ENCODE measurements at places on chromosomes 13 and 19. TPM values are rescaled to one million over a fixed set of nuclear protein-coding genes. Genes with fewer than 3 reads are reported as not detected.

OLFM4 gene
- not detected for total RNA-seq

- DNase-seq = no peak
- no peak overlapping the region for H3K27ac ChIP-seq
- H3K4me3 ChIP-seq = no peak overlapping the region
Observed at GRCh38 chr13:40600149-40600751, 66.2 kb downstream of the FOXO1 start.

GRCh38 chr19:3298853-3299449 is 67.4 kb upstream of the NFIC start:
- H3K4me1 ChIP-seq = no peaks in the 10 kb centered on the region
- no peaks in the 10 kb centered on the region for H3K36me3 ChIP-seq
- no peak overlapping the region for H3K27ac ChIP-seq
- no peaks in the 10 kb centered on the region for H3K27me3 ChIP-seq

- H3K27me3 ChIP-seq = no peaks in the 10 kb centered on the region
- no peak overlapping the region for H3K4me3 ChIP-seq
- no peak for DNase-seq
- H3K36me3 ChIP-seq = no peaks in the 10 kb centered on the region
Observed at GRCh38 chr13:114067886-114068651, 64.4 kb downstream of the RASA3 start.

- no peak overlapping the region for H3K4me3 ChIP-seq
- no peak for DNase-seq
- H3K27me3 ChIP-seq = no peaks in the 10 kb centered on the region
- no peaks in the 10 kb centered on the region for H3K4me1 ChIP-seq
- H3K27ac ChIP-seq = no peak overlapping the region
Observed at GRCh38 chr13:37148501-37148900, 43.0 kb upstream of the CSNK1A1L start.

DNA sequence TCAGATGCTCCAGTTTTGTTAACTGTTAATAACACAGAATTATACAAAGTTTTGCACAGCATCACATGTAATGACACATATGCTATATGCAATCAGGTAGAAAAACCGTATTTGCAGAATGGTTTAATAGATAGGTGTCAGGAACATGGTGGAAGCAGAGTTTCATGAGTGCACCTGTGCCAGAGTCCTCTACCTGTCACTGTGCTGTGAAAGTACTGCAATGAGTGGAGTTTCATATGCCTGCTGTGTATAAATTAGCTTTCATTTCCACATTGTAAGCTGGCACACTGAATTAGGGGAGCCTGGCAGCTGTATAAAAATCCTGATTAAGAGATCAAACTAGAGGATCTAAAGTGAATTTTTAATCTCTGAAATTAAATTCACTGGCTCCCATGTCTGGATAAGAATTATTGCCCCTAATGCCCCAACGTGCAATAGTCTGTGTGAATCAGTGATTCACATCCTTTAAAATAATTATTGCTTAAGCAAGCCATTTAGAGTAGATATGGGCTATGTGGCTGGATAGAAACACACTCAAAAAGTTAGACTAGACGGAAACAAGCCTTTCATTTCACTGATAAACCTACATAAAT is 8.5 kb upstream of the EEF1AKMT1 start:
- DNase-seq = no peak
- H3K27ac ChIP-seq = no peak overlapping the region
- H3K4me3 ChIP-seq = no peak overlapping the region

Measured in Caco-2 (cell line).